ENCODE measurements at places on chromosomes 16 and 17.

DNA sequence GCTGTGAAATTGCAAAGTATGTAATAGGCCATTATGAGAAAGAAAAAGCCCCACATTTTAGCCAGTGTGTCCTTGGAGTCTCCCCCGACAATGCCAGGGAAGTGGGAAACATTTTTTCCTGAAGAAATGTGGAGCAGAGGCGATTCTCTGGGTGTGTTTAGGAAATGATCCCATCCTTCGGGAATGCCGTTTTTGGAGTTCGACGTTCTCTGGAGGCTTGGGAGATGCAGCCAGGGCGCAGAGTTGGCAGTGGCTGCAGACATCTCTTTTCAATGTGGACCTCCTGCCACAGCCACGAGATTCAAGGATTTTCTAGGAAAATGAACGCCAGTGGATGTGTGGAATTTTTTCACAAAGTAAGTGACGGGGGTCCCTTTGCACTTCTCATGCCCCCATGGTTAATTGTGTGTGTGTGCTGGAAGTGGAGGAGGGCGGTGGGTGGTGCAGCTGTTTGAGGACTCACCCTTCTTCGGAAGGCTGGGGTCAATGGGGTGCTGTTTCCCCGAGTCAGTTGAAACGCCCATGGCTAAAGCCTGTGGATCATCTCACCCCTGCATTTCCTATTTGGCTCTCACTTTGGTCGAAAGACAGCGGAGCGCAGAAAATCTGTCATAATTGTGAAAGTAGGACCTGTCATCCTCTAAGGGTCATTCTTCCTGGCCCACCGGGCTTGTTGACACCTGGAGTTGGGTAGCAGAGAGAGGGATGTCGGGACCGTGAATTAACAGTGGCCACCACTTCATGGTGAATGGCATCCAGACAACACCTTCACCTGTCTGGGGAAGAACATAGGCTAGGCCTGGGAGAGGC is 73.2 kb downstream of the CMIP start:
- no peak for DNase-seq

DNA sequence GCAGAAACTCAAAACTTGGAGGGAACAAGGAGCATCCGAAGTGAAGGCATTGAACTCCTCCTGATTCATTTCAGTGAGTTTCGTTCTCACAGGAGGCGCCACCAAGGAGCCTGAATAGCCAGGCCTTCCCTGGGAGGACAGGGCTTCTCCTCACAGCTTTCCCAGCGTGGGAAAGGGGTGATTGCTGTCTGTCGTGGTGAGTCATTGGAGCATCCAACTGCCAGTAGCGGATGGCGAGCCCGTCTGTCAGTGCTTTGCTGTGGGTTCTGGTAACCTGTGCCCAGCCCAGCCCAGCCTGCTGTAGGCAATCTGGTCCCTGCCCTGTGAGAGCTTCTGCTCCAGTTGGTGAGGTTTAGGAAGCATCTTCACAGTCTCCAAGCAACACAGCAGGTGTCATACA is 28.3 kb downstream of the PLCD3 start:
- no peak for DNase-seq

DNA sequence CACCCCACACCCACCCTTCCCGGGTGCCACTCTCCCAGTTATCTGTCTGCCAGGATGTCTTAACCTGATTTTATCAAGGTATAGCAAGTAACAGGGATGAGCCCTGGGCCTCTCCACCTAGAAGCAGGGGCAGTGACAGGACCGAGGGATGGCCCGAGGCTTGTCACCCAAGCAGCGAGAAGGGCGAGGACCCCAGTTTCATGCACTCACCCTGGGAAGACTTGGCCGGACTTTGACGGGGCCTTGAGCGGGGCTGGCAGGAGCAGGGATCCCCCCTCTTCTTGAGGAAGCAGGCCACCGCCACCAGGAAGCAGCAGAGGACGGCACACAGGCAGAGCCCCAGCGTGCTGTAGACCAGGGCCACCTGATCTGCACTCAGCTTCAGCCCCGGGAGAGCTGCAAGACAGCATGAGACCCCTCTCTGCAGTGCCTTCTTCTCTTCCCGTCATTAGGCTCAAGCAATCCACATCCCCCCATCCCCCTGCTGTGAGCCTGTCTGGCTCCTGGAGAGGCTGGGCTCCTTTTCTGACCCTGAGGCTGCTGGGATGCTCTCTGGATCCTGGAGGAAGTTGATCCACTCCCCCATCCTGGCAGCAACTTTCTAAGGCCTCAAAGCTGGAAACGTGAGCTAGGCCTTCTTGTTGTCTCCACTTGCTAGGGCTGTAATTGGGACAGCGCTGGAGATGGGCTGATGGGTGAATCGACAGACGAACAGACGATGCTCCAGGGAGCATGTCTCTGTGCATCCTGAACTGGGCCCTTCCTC is 31.6 kb downstream of the TNFRSF13B start:
- no peak for DNase-seq

GRCh38 chr16:81723098-81723723 is 55.9 kb upstream of the PLCG2 start:
- peak; percentile 87 for DNase-seq

DNA sequence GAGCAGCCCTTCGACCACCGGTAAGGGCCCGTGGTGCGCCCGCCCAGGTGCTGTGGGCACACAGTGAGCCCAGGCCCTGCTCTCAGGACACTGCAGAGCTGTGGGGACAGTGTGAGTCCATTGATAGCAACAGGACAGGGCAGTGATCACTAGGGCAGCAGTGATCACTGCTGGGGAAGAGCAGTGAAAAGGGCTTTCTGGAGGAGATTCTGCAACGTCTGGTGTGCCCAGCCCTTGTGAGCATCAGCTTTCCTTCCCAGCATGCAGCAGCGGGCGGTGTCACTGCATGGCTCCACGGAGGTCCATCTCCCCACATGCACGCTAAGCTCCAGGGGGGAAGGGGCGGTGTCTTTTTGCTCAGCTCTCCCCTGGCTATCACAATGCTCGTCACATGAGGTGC is 32.1 kb downstream of the MAP1LC3B start:
- no peak for DNase-seq

DNA sequence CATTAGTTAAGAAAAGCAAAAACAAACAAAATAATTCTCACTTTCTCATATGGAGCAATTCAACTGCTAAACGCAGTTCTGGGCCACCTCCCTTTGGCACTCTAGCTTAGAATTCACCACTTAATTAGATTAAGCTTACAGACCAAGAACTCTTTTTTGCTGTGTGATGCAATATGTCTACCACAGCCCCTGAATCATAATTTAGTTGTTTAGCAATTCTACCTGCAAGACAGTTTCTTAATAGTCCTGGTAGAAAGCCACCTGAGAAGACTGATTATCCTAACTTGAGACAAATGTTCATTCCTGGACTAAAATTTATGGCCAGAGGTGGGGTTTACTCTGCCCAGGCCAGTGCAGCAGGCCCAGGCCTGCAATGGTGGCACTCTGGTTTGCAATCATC is 205.9 kb downstream of the HS3ST3A1 start:
- DNase-seq, result no peak
